GDM1 (cell line): ENCODE measurements at places on chromosomes 1 and 21.

DNA sequence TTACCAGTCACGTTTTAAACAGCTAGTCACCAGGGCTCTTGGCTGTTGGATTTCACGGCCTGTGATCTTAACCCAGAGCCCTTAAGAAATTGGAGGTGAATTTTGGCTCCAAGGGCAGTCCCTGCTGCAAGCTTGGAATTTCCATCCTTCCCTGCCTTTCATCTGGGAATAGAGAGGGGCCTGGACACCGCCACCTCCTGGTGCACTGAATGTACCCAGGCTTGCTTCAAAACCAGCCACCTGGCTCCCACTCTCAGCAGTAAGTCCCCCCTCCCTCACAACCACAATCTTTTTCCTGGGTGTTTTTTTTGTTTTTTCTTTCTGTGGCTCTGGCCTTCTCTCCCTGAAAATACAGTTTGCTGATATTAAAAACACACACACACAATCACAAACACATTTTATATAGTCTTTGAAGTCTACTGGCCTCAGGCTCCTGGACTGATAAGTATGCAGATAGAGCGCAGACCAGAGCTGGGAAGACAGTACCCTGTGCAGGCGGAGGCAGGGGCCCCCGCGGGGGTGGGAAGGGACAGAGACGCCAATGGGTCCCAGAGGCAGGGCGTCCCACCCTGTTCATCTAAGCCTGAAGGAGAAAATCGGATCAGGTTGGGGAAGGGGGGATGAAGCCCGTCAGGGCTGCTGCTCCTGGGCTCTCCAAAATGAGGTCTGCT, 65.8 kb upstream of the IGSF21 start:
- no peak for DNase-seq

- no peak for DNase-seq
These were observed 8.7 kb upstream of the LRRC47 start for GRCh38 chr1:3805038-3805437.

- DNase-seq, result no peak
These were observed 16.5 kb downstream of the SLC27A3 start for GRCh38 chr1:153791648-153792253.

GRCh38 chr1:215786997-215787396, 219.9 kb downstream of the KCTD3 start:
- no peak for DNase-seq

DNA sequence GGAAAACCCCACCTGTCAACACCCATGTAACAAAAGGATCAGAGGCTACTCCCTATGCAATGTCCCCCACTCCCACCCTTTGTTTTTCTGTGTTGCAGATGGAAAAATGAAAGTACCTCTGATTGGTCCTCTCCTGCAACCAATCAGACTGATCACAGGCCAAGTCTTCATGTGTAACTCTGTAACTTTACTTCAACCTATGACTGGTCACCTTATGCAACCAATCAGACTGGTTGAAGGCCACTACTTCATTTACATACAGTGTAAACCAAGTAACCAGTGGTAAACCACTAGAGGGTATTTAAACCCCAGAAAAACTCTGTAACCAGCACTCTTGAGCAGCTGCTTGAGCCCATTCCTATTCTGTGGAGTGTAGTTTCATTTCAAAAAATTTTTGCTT, 266.3 kb upstream of the OLFM3 start:
- DNase-seq, result no peak

DNA sequence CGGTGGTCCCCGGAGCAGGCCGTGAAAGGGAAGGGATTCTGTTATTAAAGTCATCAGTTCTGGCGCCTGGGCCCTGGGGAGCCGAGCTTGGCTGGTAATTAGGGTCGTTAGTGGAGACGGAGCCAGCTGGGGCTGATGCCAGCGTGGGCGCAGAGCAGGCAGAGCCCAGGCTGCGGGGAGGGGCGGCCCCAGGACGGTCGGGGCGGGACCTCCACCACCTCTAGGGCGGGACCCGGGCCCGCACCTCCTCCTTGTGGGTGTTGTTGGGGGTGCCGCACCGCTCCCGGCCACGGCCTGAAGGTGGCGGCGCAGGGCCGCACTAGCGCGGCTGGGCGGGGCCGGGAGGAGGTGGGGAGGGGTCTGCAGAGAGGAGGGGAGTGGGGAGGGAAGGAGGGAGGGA, 470.6 kb downstream of the PTPRU start:
- DNase-seq, result no peak

- DNase-seq, result no peak
These were observed 50.4 kb downstream of the PGBD5 start for GRCh38 chr1:230375780-230376179.

GRCh38 chr1:41980827-41981653, 62.3 kb upstream of the HIVEP3 start:
- no peak for DNase-seq

GRCh38 chr1:92916899-92917298, 44.4 kb downstream of the DIPK1A start:
- DNase-seq, result no peak

DNA sequence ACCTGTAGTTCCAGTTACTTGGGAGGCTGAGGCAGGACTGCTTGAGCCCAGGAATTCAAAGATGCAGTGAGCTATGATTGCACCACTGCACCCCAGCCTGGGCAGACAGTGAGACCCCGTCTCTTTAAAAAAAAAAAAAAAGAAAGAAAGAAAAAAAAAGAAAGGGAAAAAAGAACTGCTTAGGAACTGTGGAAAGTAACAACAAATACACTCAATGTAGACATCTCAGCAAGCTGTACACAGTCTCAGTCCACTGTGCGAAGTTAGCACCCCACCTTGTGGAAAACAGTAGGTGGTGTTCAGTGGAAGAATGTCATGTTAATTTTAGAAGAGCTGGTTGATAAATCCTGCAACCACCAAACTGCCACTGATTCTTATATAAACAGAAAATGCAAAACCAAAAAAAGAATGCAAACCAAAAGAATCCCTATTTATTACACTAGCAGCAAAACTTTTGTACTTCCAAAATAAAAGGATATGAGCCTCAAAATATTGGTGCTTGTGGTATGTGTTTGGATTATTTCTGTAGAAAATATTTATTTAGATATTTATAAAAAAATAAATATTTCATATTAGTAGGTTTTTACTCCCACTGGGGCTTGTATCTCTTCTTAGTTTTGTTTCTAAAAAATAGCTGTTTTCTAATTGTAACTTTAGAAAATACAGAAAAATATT, 31.1 kb downstream of the ALG14 start:
- peak; percentile 17 for DNase-seq

GRCh38 chr1:207868251-207868773, 42.6 kb downstream of the CD34 start:
- DNase-seq, result no peak

- no peak for DNase-seq
These were observed 51.7 kb downstream of the RPS6KA1 start for GRCh38 chr1:26581287-26581651.

DNA sequence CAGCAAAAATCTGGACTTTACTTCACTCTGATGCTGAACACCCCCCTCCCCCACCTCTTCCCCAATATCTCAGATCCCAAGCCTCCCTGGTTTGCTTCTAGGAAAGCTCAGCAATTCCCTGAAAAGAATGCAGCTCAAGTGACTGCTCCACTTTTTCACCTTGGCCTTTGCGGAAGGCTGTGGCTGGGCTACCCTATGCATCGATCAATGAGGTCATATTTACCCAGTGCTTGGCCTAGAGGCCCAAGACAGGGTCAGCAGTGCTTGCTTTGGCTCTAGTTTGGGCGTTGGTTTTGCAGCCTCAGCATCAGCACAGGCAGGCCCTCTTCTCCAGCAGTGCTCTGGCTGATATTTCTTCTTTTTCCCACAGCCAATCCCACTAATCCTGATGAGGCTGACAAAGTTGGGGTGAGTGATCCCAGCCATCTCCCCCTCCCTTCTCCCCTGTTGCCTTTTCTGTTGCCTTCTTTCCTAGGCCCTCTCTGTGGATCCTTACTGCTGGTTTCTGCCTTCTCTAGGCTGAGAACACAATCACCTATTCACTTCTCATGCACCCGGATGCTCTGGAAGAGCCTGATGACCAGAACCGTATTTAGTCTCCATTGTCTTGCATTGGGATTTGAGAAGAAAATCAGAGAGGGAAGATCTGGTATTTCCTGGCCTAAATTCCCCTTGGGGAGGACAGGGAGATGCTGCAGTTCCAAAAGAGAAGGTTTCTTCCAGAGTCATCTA, 14.2 kb downstream of the FCGR2B start:
- DNase-seq, result no peak
